ENCODE measurements at places on chromosomes 7 and 10.
A peak's percentile ranks its signal among the peaks of the same experiment; 100 is the strongest.

DNA sequence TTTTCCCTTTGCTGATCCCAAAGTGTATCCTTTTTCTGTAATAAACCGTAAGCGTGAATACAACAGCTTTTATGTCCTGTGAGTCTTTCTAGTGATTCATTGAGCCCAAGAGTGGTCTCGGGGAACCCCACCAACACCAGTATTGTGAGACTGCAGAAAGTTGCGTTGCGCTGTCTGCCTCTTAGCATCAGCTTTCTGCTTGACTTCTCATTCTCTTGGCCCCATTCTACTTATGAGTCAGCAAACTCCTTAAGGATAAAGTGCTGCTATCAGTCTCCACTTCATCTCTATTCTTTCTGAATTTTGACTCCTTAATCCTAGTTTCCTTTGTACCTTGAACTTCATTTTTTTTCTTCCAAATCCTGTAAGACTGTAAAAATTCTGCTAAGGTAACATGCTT, 184.3 kb upstream of the MBL2 start:
- ATAC-seq: no peak

DNA sequence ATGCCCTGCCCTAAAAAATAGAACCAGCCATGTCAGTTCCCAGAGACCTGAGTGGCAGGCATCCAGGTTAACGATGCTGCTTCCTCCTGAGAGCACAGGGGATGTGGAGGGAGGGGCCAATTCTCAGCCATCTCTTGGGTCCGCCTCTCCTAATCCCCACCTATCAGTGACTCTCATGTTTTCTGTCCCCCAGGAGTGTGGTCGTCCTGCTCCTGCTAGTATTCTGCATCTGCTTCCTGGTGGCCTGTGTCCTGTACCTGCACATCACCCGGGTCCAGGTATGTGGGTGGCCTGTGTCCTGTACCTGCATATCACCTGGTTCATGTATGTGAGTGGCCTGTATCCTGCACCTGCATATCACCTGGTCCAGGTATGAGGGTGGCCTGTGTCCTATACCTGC, 105.3 kb downstream of the ADCY1 start:
- ATAC-seq: no peak

DNA sequence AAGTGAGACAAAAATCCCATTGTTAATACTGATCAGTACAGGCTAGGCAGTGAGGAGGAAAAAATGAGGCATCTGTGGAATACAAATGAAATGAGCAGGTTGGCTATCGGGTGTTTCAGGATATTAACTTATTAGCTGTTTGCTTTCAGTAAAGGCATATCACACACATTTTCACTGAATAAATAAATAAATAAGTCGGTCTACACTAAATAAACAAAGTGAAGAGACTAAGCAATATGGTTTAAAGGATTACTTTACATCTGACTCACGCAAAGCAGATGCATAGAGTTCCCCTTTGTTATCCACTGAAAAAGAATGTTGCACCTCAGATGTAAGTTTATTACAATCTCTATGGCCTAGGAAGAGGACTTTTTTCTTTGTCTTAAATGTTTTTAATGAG, 6.3 kb upstream of the SEMA3A start:
- ATAC-seq: no peak

DNA sequence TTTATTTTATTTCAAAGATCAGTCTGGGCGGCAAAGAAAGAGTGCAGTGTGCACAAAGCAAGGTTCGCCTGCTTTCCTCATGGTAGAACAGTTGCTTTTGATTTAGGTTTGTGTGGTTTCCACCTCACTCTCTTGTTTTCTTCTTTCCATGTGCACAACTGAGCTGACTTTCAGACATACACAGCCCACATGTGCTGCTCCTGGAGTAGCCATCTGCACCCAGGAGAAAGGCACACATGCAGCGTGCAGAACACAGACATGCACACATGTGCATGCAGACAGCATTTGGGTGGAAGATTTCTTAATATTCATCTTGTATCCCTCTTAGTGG, 302.1 kb downstream of the FZD1 start:
- no peak for ATAC-seq

DNA sequence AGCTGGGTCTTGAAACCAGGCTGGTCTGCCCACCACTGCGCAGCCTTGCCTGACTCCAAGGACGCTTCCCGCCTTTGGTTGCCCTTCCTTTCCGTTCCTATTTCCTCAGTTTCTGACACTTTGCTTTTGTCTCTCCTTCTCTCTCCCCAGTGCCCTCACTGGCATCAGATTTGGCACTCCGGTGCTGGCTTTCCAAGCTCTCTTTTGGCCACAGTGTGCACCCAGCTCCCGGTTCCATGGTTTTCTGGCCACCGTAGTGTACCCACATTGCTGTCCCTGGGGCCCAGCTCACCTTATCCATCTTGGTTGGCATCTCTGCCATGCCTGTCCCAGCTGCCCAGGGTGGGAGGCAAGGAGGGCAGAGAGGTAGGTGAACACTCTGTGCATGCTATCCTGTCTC, 142.2 kb downstream of the PLXNA4 start:
- ATAC-seq: no peak

DNA sequence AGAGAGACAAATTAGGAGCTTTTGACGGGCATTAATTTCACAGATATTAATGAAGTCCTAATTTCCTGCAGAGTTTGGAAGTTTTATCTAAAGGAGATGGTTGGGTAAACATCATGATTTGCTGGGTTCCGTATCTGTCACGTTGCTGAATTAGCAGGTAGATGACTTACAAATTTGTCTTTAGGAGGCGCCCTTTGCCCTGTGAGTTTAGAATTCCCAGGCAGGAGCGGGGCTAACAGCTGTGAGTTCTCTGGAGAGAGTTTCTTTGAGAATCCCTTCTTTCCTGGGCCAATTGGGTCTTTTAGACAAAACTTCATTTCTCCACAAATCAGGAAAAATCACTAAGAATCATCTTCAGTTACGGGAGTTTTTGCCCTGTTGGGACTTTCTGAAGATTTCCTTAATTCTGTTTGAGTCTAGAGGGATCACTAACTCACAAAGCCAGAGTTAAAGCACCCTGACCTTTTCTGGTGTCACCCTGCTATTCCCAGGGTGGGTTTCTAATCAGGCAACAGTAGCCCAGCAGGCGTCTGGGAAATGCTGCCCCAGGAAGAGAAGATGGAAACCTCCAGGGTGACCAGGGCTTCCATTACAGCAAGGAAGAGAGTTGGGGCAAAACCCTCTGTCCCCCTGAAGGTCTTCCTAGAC, 63.7 kb downstream of the PRKCQ start:
- no peak for ATAC-seq

DNA sequence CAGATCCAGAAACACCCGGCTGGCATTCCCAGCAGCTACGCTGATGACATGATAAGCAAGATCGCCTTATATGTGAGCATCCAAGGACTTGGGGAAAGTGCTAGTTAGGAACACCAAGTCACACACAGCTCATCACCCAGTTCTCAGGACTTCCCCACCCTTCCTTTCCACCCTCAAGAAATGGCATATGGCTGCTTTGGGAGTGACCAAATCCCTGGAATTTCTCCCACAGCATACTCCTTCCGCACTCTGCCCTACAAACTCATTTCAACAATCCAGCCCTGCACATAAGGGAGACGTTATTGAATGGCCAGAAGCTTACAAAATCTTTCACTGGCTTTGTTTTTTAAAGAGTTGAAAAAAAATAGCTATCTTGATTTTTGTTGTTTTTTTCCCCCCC, 4.2 kb downstream of the ITIH5 start:
- ATAC-seq: no peak

DNA sequence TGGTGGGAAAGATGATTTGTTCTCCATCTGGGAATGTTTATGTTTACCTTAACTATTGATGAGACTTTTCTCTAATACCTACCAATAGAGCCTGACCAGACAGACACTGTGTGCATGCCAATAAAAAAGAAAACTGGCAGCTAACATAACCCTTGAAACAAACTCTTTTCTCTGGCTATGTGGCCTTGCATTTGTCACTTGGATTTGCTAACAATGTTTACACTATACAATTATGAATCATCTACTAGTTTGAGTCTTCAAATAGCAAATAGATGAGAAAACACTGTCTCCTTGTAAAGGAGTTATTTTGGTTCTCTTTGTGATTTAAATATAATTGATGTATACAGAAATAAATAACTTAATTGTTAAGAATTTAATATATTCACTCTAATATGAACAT, 273.1 kb downstream of the SEMA3D start:
- no peak for ATAC-seq

DNA sequence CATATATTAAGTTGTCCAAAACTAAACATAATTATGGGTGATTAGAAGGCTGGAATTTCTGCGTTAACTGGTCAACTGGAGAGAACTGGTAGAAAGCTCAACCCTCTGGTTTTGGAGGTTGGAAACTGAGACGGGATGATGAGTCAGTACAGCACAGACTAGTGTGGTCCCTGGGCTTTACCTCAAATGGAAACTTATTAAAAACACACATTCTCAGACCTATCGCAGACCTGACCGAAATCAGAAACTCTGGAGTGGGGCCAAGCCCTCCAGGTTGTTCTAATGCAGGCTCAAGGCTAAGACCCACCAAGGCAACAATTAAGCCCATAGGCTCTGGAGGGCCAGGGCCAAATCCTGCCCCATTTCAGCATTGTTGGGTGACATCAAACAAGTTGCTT, 136.9 kb downstream of the KCNMA1 start:
- ATAC-seq: no peak

- no peak for ATAC-seq
Observed at GRCh38 chr10:22708772-22709171, 5.6 kb downstream of the PIP4K2A start.

GRCh38 chr7:27840313-27840712, 100.4 kb downstream of the TAX1BP1 start:
- ATAC-seq: no peak

DNA sequence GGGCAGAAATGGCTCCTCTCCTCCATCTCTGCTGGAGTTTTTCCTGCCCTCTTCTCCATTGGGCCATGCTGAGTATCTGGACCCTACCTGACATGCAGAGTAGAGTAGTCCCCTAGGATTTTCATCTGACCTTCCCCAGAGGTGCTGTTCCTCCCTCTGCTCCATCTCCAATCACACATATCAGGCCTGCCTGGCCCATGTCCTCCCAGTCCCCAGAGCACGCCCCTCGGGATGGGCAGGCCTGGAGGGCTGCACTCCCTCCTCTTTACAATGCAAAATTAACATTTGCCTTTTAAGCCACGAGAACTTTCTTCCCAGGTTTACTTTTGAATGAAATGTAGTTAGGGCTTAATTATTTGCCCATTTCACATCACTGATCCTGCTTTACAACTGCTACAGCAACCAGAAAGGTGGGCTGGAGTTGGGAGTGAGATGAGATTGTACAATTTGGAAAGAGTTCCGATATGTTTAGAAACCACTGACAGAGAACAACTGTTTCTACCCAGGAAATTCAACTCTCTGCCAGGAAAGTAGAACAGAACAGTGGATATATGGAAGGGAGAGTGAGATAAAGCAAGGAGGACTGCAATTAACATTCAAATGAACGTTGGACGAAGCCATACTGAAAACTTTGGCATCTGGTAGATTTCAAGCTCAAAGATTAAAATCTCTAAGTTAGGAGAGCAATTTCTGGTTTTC, 184.0 kb upstream of the HABP2 start:
- ATAC-seq: no peak

DNA sequence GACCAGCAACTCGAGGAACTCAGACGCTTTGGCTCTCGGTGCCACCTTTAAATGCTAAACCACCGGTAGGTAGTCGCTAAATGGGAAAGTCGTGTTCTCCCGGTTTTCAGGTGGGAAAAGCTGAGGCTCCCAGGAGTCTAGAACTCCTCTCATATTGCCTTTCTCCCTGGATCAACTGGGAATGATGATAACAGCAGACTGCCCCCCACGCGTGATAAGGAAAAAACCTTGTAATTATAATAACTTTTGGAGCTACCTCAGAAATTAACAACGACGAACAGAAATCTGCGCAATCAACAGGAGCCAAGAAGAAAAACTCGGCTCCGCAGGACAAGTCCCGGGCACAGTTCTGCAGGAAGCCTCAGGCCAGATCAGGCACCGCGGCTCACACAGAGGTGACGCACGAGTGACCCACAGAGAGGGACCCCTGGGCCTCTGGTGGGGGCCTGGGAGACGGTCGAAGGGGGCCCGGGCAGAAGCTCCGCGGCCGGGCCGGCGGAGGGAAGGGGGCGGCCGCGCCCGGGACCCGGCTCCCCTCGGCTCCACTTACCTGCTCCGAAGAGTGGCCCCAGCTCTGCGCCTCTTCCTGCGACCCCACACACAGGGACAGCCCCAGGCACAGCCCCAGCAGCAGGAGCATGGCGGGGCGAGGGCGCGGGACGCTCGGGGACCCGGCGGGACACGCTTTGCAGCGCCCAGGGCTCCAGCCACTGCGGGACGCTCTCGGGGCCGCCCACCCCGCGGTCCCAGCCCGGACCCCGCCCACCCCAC, at the start of gene ITIH5:
Gene ITIH5, minus strand, starts transcription at position 714 of the 771 bp plus-strand sequence. Its CDS starts 74 bp downstream, at position 640.
- peak; percentile 28 for ATAC-seq

- no peak for ATAC-seq
Observed at GRCh38 chr10:43047288-43047970, 29.4 kb upstream of the RET start.

GRCh38 chr10:44415121-44415520, 30.2 kb upstream of the CXCL12 start:
- no peak for ATAC-seq

GRCh38 chr10:15300697-15301096, 70.4 kb downstream of the FAM171A1 start:
- ATAC-seq: no peak

DNA sequence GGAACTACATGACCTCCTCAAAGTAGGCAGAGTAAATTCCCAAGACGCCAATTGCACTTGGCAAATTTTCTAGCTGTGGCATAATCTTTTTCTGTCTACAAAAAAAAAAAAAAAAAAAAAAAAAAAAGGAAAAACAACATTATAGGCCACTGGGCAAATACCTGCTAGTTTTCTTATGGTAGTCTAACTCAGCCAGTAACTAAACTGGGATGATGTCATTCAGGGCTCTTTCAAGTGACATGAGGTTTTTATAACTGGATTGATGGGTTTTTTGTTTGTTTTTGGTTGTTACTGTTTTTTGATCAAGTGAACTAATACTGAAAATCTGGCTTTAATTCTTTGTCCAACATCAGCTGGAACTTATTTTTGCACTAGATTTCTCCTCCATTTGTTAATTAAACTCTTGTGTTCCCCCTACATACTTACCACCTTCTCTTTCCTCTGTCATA, 7.4 kb upstream of the VIM start:
- ATAC-seq: no peak

- no peak for ATAC-seq
Observed at GRCh38 chr10:64830869-64831268, 1309.7 kb downstream of the REEP3 start.

DNA sequence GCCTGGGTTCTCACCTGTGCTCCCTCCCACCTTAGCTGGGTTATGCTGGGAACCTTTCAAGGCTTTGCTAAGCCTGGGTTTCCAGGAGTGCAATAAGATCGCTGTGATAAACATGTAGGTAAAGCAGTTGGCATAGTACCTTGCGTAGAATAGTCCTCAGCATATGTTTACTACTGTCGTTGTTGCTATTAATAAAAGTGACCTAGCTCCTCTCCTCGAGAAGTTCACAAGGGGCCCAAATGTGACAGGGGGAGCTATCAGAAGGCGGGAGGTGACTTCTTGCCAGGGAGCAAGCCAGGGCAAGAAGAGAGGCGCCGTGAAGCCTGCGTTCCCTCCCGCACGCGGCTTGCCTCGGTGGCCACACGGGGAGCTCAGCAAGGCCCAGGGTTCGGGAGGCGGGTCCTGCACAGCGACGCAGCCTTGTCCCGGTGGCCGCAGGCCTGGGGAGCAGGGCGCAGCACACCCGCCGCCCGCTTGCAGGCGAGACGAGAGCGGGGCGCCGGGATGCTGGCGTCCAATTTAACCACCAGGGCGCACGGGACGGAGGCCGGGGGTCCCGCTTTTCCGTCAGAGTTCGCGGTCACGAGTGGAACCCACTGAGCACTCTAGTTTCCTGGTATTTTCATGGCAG, 106.2 kb downstream of the SNX10 start:
- ATAC-seq: peak; percentile 56

- no peak for ATAC-seq
Observed at GRCh38 chr10:71857934-71858890, 7.2 kb upstream of the PSAP start.

Data from motor neuron (in vitro differentiated cells).